ENCODE measurements at places on chromosomes 5 and 9.

GRCh38 chr5:77778881-77779438 lies 2.8 kb upstream of the TBCA start:
- DNase-seq, result no peak

DNA sequence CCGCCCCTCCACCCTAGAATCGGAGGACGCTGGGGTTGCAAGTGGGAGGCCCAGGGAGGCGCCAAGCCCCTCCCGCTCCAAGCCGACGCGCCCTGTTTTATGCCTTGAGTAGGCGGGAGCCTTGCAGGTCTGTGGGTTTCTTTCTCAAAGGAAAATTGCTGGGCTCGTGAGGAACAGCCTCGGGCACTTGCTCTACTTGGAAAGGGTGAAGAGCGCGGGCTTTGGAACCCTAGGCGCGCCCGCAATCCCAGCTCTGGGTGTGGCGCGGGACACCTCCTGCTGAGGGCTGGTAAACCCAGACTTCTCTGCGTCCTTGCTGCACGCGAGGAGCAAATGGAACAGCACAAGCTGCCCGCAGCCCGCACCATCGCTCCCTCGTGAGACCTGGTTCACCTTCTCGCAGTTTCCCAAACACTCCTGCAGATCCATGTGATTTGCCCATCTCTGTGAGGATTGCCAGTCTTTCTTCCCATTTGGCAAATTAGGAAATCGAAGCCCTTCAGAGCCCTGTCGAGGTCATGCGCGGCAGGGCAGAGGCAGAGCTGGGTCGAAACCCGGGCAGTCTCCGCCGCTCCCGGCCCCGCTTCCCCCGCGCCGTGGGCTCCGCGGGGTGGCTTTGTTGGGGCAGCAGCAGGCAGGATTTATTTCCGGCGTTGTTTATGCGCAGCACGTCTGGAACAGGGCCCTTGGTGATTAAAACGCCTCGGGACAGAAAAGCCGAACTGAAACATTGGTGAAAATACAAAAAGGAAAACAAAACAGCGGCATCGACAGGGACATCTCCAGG lies 98.4 kb upstream of the CPLX2 start:
- DNase-seq, result no peak

- DNase-seq, result no peak
These were observed 242.6 kb downstream of the KIAA0825 start for GRCh38 chr5:94375801-94376200.

DNA sequence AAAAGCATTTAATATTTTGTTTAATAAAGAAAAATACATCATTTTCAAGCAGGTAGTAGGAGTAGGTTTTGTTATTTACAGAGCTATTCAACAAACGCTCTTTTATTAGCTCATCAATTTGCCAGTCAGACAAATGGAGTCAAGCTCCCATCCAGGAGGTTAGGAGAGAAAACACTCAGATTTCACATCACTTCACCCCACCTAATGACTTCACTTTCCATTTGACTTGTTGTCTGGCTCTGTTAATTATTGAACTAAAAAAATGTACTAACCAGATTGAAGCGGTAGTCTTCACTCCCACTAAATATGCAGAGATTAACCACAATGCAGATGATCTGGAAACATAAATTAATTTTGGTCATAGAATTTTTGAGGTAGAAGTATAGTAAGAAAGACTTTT lies 193.6 kb upstream of the VCAN start:
- DNase-seq, result no peak

DNA sequence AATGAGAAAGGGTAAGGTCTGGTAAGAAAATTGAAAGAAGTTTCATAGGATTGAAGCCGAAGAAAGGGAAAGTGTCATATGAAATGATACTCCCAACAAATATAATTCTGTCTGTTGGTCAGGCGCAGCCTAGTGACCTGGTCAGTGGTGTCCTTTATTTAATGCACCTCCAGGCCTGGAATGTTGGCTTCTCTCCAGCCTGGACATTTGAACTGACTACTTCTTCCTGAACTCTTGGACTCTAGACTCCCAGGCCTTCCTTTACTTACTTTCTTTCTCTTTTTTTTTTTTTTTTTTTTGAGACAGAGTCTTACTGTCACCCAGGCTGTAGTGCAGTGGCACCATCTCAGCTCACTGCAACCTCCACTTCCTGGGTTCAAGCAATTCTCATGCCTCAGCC lies 1381.5 kb upstream of the WWC1 start:
- no peak for DNase-seq

GRCh38 chr9:113592876-113593575 lies 129.5 kb downstream of the RGS3 start:
- DNase-seq, result no peak

GRCh38 chr5:16585041-16585667 lies 31.6 kb downstream of the RETREG1 start:
- no peak for DNase-seq

GRCh38 chr5:62284946-62285891 lies 20.8 kb upstream of the KIF2A start:
- no peak for DNase-seq

- DNase-seq, result no peak
These were observed 179.0 kb upstream of the TNC start for GRCh38 chr9:115296831-115297565.

GRCh38 chr5:6280425-6281100 lies 97.8 kb downstream of the MED10 start:
- no peak for DNase-seq

- no peak for DNase-seq
These were observed 35.6 kb downstream of the NFIB start for GRCh38 chr9:14278291-14278721.

DNA sequence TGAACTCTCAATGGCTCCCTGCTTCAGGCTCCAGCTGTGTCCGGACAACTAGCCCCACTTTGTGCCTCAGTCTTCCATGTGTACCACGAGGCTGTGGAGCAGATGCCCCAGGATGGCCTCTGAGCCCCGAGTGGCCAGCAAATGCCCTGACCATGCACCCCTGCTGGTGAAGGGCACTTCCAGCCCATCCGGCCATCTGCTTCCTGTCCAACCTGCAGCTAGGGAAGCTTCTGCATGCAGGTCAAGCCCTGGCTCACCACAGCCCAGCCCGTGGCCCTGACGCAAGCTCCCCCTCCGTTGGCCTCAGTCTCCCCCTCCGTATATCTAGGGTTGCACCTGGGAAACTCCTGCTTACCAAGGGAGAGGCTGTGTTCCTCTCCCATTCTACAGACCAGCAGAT lies 4.8 kb downstream of the NINJ1 start:
- no peak for DNase-seq

GRCh38 chr9:75993434-75993833 lies 103.0 kb downstream of the PCSK5 start:
- DNase-seq, result no peak

DNA sequence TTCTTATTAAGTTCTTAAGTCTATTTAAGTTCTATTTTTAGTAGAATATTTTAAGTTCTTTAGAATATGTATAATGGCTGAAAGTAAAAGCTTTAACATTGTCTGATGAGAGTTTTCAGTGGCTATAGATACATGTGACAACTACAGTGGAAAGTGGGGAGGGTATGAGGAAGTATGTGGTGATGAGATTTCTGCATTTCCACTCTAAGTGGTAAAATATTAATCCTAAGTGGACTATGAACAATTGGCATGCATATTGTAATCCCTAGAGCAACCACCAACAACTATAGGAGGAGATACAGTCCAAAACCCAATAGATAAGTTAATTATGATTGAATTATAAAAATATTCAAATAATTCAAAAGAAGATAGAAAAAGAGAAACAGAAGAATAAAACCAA lies 183.6 kb downstream of the GADD45G start:
- no peak for DNase-seq

DNA sequence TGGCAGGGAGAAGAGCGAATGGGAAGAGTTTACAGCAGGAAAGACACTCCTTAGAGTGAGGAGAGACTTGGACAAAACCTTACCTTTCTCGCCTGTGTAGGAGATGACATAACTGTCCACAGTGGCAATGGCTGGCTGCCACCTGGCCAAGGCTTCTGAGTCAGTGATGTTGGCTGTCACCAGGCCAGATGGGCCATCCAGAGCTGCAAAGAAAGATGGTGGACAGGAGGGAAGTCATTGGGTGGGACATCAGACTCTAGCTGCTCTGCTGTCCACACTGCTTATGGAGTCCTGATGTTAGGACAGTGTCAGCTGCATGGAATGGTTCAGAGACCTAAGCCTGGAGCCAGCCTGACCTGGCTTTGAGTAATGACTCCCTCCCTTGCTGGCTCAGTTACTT lies 79.8 kb downstream of the TNC start:
- no peak for DNase-seq

- DNase-seq, result no peak
These were observed 1.5 kb downstream of the DCAF10 start for GRCh38 chr9:37801959-37802711.

- DNase-seq, result no peak
These were observed 8.4 kb upstream of the RXRA start for GRCh38 chr9:134317790-134318414.

DNA sequence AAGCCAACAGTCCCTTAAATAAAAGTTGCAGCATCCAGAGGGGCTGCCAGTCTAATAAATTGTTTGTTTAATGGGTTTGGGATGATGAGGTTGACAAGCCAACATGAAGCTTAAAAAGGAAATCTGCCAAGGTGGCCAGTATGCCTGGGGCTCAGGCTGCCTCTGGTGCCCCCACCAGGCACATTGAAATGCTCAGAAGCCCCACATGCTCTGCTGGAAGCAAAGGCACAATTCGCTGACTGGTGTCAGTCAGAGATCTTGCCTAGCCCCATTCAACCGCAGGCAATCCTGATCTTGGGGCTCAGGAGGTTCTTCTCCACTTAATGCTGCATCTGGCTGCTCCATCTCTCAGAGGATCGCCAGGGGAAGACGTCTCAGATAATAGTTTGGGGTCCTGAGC lies 44.2 kb upstream of the TCERG1 start:
- no peak for DNase-seq

DNA sequence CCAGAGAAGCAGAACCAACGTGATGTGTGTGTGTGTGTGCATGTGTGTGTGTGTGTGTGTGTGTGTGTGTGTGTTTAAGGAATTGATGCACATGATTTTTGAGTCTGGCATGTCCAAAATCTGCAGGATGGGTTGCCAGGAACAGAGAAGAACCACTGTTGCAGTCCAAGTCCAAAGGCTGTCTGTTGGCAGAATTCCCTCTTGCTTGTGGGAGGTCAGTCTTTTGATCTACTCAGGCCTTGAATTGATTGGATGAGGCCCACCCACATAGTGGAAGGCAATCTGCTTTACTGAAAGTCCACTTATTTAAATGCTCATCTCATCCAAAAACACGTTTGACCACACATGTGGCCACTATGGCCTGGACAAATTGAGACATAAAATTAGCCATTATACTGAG lies 11.4 kb upstream of the TSC1 start:
- no peak for DNase-seq

DNA sequence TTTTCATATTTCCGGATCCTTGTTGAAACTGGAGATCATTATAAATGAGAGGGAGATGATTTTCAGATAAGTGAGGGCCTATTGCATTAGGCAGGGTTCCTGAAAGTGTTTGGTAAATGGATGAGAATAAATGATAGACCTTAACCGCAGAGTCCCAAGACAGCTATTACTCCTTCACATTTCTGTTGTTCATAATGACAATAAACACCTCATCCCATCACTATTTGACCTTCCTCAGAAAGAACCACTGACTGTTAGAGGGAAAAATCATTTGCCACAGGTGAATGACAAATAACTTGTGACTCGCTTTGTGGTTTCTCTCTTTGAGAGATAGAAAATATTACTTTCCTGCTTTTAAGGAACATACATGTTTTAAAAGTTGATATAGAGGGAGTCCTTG lies 47.3 kb upstream of the TRMT10B start:
- no peak for DNase-seq

DNA sequence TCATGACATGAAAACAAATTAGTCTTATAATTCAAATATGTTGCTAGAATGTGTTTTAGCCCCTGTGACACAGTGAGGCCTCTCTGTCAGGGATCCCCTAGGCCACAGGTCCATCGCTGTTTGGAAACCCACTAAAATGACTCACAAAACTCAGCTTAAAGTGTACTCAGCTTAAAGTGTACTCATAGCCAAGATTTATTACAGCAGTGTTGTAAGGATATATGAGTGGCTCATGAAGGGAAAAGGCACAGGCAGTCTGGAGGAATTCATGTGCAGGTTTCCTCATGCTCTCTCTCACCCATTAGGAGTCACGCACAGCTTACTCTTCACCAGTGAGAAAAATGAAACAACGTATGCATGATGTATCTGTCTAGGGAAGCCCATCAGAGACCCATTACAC lies 24.4 kb upstream of the TGFBI start:
- DNase-seq, result no peak

DNA sequence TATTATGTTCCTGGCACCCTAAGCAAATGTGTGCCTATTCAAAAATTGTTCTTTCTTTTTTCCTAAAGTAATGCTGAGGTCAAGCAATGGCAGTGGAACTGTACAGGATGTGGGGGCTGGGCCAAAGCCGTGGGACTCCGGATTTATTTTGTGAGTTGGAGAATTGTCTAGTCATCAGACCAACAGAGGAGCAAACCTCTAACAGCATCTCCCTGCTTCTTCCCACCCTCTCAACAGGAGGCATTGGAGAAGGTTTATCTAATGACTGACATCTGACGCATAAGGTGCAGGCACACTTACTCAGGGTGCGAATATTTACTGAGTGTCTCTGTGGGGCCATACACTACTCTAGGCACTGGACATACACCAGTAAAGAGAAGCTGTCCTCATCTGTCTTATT lies 38.6 kb downstream of the MARCHF11 start:
- no peak for DNase-seq

DNA sequence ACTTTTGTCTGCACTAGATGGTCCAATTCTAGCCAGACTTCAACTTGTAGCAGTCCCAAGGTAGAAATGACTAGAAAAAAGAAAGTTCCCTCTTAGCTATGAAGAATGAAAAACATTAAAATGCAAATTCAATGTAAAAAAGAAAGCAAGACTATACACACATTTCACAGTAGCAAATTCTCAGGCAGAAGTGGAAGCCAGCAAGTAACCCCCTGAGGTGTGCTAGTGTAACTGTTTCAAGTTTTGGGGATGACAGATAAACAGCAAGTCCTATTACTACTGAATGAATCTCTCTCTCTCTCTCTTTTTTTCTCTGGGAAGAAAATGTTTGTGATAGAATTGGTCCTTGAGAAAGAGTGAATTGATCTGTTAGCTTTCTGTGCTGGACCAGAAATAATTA lies 185.6 kb downstream of the EFNA5 start:
- no peak for DNase-seq

GRCh38 chr5:75668977-75669689 lies 48.1 kb downstream of the POC5 start:
- peak; percentile 5 for DNase-seq

GRCh38 chr5:37767961-37768360 lies 71.9 kb downstream of the GDNF start:
- DNase-seq, result no peak

GRCh38 chr5:138955671-138956295 lies 80.6 kb upstream of the LRRTM2 start:
- DNase-seq, result no peak

DNA sequence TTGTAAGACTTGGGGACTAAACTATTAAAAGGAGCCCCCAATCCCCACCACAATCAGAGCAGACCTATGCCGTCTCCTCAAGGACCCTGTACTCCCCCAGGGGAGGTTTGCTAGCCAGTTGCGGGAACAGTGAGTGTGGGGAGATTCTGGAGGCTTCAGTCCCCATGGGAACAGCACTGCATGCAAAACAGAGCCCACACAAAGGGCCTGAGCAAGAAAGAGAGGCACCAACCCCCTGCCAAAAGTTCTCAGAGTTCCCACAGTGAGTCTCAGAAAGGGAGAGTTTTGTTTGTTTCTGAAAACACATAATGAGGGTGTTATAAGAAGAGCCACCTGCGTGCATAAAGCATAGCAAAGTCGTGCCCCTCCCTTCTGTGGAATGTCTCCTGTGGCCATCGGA lies 56.6 kb downstream of the CFAP90 start:
- DNase-seq, result no peak

All from stimulated activated CD8-positive, alpha-beta memory T cell treated with anti-CD3 and anti-CD28 coated beads, Interleukin-7, amount 100 ng/mL, for 1 hour (primary cell).